BJ (cell line): ENCODE measurements at places on chromosomes 1 and 21.
A peak's percentile ranks its signal among the peaks of the same experiment; 100 is the strongest.

GRCh38 chr1:201513498-201514243, 6.7 kb upstream of the CSRP1 start:
- DNase-seq: no peak

DNA sequence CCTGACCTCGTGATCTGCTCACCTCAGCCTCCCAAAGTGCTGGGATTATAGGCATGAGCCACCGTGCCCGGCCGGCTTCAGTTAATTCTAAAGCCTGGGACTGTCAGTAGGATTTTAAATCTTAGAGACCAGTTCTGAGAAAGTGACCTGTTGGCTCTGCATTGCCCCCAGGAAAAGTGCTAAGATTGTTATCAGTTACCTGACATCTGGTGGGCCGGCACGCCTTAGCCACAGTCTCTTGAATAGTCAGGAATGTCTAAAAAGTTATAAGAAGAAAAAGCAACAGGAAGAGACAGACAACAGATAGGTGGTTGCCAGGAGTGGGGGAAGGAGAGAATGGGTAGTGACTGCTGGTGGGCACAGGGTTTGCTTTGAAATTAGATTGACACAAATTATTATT, 35.1 kb downstream of the RABGAP1L start:
- no peak for DNase-seq

- DNase-seq: no peak
These were observed 4.4 kb downstream of the POU3F1 start for GRCh38 chr1:38041936-38042834.

- no peak for DNase-seq
These were observed 17.1 kb upstream of the TMEM9 start for GRCh38 chr1:201171063-201172036.

DNA sequence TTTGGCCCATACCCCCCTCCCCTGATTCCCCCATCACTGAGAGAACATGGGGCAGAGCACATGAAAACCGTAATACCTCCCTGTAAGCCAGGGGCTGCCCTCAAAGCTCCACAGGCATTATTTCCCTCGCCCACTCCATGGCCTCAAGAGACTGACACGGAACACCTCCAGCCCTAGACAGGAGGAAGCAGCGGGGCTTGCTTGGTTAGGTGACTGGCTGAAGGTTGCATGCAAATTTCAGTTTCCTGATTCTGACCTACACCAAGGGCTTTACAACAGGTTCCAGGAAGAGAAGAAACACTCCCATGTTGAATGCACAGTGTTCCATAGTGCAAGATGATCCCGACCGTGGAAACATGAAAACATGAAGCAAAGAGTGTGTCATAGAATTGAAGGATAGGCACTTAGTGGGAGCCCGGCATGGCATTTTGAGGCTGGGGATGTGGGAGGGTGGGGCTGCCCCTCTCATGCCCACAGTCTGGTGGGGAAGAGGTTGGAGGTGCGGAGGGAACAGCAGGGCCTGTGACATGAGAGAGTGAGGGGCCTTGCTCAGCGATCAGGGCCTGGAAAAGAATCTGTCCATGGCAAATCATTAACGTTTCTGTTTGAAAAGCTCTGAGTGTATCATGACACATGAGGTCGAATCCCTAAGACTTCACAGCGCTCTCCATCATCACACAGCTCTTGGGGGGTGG, 33.5 kb downstream of the GPR137B start:
- DNase-seq: no peak

DNA sequence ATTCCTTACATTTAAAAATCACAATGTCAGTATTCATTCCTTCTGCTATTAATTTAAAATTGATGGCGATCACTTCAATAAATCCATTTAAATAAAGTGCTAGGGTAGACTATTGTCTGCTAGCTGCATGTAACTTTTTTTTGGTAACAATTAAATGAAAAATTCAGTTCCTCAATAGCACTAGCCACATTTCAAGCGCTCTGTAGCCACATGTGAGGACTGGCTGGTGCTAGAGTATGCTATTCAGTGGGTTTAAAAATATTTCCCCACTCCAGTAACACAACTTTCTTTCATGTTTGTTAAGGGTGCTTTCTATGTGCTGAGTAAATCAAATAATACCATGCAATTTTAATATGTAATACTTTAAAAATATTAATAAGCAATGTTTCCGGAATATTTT, 108.2 kb downstream of the LTN1 start:
- DNase-seq: peak; percentile 10

GRCh38 chr1:37123276-37124115, 89.2 kb upstream of the GRIK3 start:
- DNase-seq: peak; percentile 31

GRCh38 chr1:112242470-112242869, 153.5 kb upstream of the CTTNBP2NL start:
- no peak for DNase-seq

DNA sequence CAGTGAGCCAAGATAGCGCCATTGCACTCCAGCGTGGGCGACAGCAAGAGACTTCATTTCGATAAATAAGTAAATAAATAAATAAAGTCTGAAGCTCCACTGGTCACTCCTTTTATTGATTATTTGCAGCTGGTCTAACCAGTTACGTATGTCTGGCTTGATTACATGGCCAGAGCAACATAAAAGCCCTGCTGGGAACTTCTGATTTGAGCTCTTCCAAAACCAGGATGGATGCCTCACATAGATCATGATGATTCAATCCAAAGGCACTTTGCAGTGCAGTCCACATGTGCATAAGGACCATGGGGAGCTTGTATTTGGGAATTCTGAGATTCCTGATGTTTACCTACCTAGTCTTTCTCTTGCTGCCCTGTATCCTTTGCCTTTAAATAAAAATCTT, 24.0 kb downstream of the NSUN4 start:
- DNase-seq: peak; percentile 60

- peak; percentile 79 for DNase-seq
These were observed at the start of gene PRMT2 for GRCh38 chr21:46635324-46636180. PRMT2 (plus strand) TSS chr21:46635674; CDS start chr21:46636952, 1,278 bp downstream.

GRCh38 chr1:41275831-41276230, 33.7 kb upstream of the SCMH1 start:
- no peak for DNase-seq

- DNase-seq: no peak
These were observed 4.3 kb downstream of the GUK1 start for GRCh38 chr1:228144193-228144992.

DNA sequence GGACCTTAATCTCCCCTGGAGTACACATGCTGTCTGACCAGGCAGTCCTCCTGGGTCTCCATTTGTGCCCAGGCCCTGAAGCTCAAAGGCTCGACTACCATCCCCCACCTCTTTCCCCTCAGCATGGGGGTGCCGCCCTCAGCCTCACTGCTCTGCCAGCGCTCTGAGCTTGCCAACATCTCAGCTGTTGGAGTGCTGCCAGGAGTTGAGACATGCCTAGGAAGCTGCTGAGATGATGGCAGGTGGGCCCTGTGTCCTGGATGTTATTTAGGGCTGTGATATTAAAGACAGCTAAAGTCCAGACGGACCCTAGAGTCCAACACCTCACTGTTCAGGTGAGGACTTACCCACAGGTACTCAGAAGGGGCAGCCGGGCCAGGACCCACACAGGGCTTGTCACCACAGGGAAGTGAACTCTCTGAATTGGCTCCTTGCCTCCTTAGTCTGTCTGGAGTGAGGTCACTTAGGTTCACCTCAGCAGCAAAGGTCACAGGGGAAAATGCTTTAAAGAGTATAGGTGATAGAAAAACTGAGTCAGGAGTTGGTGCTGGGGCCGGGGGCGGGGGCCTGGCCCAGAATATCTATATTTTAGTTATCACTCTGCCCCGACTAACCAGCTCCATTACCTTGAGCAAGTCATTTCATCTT, 19.7 kb upstream of the KCNC4 start:
- no peak for DNase-seq

DNA sequence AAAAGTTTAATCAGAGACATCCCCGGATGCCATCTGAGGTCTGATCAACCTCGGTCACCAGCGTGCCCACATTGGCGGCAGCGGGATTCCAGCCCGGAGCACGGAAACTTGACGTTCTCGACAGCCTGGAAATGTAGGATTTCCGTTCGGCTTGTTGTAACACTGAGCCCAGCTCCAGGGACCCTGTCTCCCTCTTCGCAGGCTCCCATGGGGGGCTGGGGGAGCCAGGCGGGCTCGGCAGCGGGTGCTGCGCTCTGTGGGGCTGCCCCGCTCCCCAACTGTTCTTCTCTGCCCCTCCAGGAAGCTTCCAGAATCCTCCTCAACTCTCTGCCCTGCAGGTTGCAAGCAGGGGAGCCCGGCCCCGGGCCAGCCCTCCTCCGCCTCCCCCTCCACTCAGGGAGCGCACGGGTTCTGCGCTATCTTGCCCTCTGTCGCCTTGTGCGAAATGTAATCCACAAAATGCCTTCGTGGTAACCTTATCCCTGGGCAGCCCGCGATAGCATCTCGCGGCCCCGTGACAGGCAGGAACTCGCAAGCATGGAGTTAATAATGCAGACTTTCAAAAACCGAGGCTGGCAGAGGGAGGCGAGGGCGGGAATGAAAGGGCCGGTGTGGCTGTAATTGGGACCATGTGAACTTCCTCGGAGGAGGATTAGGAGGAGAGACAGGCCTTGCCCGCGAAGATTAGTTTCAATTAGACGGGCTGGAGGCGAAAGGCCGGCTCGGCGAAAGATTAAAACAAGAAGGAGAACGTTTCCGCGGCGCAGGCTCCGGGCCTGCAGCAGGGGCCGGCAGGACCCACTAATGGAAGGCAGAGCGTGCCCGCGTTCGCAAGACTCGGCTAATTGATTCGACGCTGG, 53.9 kb upstream of the TTC34 start:
- DNase-seq: no peak

DNA sequence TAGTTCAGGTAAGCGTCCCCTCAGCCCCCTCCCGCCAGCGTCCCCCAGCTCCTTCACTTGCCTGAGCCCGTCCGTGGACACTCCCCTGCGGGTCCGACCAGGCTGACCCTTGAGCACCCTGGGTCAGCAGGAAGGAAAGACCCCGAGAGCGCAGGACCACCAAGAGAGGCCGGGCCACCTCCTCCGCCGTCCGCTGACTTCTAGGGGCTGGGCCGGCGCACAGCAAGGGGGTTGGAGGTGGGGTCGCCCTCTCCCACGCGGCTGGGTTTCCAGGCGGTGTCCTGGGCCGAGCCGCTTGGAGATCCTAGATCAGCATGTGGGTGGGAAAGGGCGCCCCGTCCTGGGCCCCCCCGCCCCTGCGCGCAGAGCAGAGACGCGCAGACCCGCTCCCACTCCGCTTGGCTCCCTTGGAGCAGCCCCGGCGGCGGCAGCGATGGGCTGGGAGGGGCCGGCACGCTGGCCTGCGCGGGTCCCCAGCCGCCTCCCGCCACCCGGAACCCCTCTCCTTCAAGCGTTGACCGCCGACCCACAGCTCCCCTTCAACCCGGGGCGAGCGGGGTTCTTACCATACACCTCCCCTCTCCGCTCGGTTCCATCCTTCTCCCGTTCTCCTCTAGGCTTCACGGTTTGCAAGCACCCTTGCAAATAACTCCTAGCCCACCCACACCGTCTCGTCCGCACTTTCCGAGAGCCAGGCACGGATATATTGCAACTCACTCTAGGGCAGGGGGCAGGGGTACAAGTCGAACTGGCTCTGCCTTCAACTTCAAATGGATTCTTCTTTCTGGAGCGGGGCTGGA, 7.5 kb downstream of the KNCN start:
- DNase-seq: no peak

GRCh38 chr1:32470991-32471694, 6.3 kb downstream of the ZBTB8B start:
- DNase-seq: no peak

GRCh38 chr1:5954964-5955363, 37.3 kb downstream of the NPHP4 start:
- no peak for DNase-seq

- no peak for DNase-seq
These were observed 646.7 kb downstream of the LTN1 start for GRCh38 chr21:28345934-28346333.

DNA sequence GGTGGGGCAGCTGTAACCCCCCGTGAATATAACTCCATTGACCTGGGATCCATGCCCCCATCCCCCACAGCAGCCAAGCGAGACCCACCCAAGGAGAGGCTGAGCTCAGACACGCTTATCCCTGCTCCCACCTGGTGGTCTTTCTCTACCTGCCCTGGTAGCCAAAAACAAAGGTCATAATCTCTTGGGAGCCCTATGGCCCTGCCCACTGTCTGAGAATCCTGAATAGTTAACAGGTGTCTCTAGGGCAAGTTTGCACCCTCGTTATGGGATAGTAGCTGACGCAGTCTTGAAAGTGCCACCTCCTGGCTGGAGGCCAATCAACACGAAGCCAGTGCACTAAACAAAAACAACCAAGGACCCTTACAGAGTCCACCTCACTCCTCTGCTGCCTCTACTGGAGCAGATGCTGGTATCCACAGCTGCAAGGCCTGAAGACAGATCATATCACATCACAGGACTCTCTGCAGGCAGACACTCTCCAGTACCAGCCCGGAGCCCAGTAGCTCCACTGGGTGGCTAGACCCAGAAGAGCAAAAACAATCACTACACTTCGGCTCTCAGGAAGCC, 134.3 kb upstream of the C1orf174 start:
- DNase-seq: no peak

DNA sequence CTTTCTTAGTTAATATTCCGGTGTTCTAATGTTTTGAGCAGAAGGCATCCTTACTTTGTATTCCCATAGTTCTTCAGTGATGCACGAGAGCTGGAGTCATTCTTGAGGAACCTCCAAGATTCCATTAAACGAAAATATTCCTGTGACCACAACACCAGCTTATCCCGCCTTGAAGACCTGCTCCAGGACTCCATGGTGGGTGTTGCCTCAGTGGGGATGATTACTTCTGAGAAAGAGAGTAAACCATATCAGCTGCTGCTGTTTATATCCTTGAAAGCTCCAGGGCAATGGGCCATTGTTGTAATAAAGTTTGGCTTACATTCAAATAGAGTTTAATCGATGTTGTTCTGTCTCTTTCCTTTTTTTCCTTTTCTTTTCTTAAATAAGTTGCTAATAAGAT, 93.1 kb downstream of the MACF1 start:
- DNase-seq: no peak

- no peak for DNase-seq
These were observed 628 bp downstream of the ARHGEF19 start for GRCh38 chr1:16211824-16212223.

DNA sequence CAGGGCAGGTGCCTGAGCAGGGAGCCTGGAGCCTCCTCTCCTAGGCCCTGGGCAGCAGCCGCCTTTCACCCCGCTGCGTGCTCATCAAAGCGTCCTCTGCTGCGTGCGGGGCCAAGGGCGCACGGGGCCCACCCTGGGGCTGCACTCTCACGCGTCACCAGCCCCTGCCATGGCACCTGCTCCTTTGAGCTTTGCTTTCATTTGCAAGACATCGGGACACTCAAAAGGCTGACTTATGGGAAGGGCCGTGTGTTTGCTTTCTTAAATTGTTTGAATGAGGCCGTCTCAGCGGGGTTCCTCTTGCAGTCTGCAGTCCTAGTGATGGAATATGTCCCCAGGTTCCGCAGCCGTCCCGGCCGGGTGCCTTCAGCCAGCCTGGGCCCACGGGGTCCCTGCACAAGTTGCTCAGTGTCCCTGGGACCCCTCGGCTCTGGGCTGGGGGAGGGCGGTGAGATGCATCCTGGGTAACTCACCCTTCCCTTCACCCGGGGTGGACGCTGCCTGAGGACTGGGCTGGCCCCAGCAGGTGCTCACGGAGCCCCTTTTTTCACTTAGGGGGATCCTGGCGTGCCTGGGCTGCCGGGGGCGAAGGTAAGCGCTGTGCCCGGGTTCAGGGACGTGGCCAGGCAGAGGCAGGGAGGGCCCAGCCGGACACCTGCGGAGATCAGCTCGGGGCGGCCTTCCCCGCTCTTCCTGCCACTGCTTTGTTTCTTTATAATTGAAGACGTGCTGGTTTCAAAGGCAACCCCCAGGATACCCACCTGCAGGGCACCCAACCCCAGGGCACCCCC, 53.1 kb downstream of the SLC19A1 start:
- DNase-seq: no peak

GRCh38 chr1:203291201-203292096, 13.9 kb upstream of the BTG2 start:
- DNase-seq: no peak

GRCh38 chr1:205453466-205453865, 2.4 kb downstream of the BLACAT1 start:
- no peak for DNase-seq
